ENCODE measurements at places on chromosomes 4 and X. TPM values are rescaled to one million over a fixed set of nuclear protein-coding genes. Genes with fewer than 3 reads are reported as not detected.

DNA sequence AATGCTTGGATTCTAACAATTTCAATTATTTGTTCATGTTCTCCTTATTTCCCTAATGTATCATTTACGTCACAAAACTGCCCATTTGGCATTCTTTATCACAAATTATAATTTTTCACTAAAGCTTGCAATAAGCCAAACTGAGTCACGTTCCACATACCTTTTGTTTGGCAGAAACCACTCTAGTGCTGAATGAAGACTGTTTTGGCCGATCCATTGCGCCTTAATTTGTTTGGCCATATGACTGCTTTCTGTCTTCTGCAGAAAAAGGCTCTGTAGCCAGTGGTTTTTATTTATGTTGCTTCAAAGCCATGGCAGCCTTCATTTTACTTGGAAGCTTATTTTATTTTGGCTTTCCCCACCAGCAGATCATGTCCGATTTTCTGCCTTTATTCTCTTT, 184.4 kb upstream of the HAND2 start:
- DNase-seq = no peak

GRCh38 chr4:123200051-123200940, 196.3 kb upstream of the SPRY1 start:
- no peak for DNase-seq

- DNase-seq = no peak
Observed at GRCh38 chr4:108493596-108493931, 126.8 kb upstream of the RPL34 start.

DNA sequence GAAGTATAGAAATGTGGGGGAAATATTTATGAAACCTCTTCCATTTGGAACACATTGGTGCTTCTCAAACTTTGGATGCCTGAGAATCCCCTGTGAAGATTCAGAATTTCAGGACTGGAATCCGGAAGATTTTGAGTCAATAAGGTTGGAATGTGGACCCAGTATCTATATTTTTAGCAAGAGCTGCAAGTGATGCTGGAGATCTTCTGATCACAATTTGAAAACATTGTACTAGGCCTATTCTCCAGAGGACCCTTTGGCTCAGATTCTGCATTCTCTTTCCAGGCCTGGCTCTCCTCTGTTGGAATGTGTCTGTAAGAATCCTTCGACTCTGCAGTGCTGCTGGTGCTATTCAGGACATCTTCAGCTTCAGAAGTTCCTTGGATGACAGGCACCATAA, 2.4 kb upstream of the PKD2 start:
- DNase-seq = no peak

DNA sequence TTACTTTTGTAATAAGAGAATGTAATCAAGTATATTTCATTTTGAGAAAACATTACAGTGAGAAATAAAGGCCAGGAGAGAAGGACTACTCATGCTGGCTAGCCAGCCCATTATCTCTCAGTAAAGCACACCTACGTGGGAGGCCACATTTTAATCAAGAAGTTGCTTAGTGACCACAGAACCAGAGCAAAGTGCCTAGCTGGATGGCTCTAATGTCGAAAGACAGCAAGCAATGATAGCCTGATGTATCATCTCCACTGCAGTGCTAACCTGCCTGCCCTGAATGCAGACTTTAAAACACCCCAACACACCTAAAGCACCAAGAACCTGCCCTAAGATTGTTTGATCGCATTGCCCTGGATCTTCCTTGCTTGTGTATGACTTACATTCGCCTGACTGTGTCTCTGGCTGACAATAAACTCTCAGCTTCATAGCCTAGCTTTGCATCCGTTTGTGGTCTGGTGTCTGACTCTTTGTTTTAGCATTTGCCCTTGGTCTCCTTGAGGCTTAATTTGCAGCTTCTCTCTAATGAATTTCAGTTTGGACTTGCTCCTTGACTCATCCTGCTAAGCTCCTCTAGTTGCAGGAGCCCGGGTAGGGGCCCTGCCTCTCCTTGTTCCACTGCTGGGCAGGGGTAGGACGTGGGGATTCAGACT, 31.4 kb upstream of the SOWAHD start:
- no peak for DNase-seq

GRCh38 chr4:183096276-183096965, 2.6 kb upstream of the WWC2 start:
- DNase-seq = no peak

GRCh38 chr4:104596189-104596588, 101.5 kb upstream of the CXXC4 start:
- no peak for DNase-seq

DNA sequence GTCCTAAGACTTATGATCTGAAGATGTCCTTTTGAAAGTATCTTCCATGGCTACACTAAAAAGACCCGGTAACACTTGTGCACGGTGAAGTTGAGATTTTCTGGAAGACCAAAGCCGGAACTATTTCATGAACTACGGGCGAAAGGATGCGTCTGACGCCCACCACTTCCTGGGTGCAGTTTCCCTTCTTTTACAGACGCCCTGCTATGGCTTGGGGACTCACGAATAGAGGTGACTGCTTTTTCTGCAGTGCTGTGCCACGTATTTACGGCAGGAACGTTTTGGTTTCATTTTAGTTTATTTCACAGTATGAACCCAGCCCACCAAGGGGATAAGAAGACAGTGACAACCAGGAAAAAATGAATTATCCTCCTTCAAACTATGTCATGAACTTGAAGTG, 180.4 kb downstream of the AFAP1 start:
- no peak for DNase-seq

GRCh38 chr4:119116925-119117900, 18.4 kb upstream of the MYOZ2 start:
- no peak for DNase-seq

DNA sequence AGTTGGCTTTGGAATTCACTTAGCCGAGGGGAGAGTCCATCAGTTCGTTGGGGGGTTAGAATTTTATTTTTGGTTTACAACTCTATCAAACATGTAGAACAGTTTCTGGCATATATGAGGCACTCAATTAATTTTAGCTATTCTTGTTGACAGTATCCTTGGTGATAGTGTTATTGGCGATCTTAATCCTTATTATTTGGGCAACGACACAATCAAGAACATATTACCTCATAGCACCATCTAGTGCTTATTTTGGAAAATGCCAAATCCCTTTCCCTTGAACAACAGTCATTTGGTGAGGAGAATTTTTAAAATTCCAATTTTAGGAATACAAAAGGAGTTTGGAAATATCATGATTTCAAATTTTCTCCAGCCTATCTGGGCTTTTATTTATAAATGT, 17.9 kb upstream of the PGRMC1 start:
- DNase-seq = peak; percentile 25

AWAT2 gene
- not detected for total RNA-seq

FAT4 gene
- total RNA-seq = not detected

MAGEB16 gene
- total RNA-seq = not detected

GRIA3 gene
- not detected for total RNA-seq

All from HT-29 (cell line).